Activated CD4-positive, alpha-beta T cell treated with anti-CD3 and anti-CD28 coated beads for 4 hours (primary cell): ENCODE measurements at places on chromosomes 2 and 18.

DNA sequence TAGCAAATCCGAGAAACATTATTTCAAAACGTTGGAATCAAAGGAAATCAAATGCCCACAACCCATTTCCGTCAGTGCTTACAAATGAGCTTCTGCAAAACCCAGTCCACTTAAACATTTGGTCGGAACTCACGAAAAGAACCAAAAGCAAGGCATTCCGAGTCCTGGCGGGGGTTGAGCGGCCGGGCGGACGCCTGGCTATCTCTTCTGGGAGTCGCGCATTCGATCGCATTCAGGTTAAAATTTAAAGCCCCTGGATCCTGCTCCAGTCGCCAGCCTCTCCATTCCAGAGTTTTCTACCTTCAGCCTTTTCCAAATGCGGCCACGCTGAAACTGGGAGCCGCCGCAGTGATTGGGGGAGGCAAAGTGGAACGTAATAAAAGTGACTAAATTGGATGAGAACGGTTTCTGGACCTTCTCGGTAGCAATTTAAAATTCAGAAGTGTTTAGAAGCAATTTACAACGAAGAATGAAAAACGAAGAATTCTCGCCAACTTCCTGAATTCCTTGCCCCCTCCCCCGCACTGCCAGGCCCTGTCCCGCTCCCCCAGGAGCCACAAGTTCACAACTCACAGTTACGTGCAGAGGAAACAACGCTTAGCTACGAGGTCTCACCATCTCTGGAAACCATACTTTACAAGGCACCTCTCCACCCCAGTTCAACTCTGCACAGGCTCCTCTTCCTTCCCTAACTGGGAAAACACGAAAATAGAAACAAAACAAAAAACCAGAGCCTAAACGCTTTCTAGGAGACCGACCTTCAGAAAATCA lies 1.7 kb upstream of the GATA6 start:
- DNase-seq, result no peak

- DNase-seq, result no peak
These were observed 225.0 kb upstream of the APCDD1 start for GRCh38 chr18:10229458-10229857.

DNA sequence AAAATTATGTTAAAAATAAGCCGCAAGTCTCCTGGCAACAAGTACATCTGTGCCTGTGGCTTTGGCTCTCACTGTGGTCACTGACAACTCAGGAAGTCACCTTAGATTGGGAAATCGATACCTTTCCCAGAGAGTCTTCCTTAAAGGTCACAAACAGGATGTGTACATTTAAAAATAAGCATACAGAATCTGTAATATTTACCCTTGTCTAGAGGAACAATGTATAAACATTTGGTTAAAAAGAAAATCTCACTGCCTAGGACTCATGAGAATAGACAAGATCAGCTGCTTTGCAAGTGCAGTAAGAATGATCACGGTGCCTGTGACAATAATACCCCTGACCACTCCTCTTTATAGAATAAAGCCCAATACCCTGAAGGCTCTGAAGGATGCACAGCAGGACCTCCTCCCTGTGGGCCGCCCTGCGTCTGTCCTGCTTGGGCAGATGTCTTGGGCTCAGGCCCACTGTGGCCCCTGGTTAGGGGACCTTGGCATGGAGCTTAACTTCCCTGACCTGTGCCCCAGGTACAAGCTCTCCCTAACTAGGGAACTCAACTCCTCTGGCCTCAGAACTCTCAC lies 98.0 kb upstream of the MGAT4A start:
- no peak for DNase-seq

GRCh38 chr2:231364961-231365810 lies 30.3 kb upstream of the B3GNT7 start:
- DNase-seq, result no peak

GRCh38 chr2:124560592-124561112 lies 535.6 kb downstream of the CNTNAP5 start:
- DNase-seq, result no peak

- no peak for DNase-seq
These were observed 1.2 kb downstream of the KIAA1328 start for GRCh38 chr18:36830158-36830495.

- DNase-seq, result no peak
These were observed 134.1 kb upstream of the GLI2 start for GRCh38 chr2:120601566-120601965.

DNA sequence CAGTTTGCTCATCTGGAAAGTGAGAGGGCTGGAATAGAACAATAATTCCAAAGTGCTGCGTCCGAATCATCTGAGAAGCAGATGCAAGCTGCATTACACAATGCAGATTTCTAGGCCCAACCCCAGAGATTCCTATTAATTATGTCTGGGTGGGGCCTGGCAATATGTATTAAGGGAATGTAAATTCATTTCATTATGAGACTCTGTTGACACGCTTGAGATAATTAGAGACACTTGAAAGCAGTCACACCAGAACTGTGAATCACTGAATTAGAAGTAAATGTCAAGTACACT lies 54.7 kb upstream of the HK2 start:
- no peak for DNase-seq

DNA sequence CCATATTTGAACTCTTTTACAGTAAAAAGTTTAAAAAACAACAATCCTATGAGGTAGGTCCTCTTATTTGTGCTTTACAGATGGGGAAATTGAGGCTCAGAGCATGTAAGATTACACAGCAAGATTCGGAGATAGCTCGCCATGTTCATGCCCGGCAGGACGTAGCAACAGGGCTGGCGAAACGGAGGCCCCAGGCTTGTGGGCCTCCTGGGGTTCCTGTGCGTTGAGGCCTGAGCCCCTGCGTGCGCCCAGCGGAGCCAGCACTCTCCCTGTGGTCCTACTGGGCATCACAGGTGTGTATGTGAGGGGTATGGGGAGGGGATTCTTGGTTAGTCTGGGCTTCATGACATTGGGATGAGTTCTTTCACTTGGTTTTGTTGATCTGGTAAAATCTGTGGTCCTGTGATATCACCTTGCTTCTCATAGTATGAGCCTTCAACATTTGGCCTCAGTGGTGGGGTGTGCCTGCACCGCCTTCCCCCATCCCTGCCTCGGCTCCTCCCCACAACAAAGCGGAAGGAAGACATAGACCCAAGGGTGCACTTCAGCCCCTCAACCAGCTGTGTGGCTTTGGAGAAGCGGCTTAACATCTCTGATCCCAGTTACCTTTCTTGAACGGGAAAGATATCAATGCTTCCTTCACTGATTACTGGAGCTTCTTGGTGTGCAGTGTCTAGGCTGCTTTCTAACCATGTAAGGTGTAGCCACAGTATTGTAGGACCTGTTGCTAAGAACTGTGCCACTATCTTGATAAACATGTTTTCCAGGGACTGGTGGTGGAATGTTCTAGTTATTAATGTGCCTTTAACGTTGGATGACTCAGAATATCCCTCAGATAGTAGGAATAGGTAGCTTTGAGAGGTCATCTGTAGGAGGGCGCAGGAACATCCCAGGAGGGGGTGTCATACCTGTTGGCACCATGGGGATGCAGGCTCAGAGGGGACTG lies 37.2 kb downstream of the HPCAL1 start:
- DNase-seq, result no peak

- DNase-seq, result no peak
These were observed 1014.3 kb upstream of the CDH2 start for GRCh38 chr18:29191263-29191662.

DNA sequence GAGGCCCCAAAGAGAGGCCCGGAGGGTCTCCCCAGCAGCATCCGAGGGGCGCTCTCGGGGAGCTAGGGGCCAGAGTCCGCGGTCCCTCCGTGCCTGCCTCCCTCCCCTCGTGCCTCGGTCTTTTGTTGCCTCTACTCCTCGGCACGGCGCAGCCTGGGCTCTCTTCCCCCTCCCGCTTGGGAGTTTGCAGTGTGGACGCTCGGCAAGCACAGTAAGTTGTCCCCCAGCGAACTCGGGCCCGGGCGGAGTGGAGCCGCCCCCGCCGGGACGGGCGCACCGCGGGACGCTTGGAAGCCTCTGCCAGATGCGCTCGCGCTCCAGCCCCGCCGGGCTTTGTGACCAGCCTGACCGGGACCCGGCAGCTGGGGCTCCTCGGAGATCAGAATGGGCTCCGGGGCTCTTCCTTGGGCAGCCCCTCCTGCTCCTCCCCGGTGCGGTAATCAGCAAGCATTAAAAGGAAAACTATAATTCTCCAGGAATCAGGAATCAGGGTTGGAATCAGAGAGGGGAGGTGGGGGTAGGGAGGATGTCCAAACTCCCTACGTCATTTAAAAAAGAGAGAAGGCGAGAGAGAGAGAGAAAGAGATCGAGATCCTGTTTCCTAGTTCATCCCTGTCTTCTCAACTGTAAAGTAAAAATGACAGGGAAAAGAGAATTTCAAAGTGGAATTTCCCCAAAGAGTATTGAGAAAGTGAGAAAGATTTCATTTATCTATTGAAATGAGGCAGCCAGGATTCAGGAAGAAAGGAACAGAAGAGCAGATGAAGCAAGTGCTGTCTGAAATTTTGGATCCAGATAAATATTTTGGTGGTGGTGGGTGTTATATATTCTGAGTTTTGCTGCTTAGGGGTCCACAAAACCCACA lies 786 bp upstream of the TMEM200C start:
- DNase-seq, result no peak

DNA sequence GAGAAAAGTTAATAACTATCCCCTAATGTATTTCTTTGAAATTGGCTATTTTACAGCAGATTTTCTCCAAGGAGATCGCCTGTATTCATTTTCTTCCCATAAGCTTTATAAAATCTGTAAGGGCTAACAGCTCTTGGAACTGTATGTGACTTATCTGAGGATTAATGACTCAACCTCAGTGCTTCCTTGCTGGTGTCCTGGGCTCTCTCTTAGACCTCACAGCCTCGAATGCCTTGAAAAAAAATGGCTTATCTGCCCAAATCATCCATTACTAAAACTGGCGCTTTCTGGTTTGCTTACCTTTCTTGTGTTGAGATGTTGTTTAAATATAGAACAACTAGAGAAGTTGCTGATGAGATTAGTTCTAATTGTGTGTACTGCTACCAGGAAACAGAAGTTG lies 713.6 kb downstream of the SLC4A3 start:
- DNase-seq, result no peak
